ENCODE measurements at places on chromosomes 7 and 10.

DNA sequence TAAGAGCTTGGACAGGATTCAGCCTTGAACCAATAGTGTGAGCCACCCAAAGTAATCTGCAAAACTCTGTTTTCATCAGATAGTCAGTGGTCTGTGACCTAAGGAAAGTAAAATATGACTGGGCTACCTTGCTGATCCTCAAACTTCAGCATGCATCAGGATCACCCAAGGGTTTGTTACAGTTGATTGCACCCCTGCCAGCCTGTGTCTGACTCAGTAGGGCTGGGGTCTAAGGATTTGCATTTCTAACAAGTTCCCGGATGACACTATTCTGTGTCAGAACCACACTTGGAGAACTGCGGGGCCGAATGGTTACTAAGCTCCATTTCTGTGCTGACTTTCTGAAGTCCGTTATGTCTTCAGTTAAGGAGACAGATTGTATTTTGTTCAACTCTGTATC is 40.6 kb upstream of the TSPAN13 start:
- peak; percentile 10 for DNase-seq

DNA sequence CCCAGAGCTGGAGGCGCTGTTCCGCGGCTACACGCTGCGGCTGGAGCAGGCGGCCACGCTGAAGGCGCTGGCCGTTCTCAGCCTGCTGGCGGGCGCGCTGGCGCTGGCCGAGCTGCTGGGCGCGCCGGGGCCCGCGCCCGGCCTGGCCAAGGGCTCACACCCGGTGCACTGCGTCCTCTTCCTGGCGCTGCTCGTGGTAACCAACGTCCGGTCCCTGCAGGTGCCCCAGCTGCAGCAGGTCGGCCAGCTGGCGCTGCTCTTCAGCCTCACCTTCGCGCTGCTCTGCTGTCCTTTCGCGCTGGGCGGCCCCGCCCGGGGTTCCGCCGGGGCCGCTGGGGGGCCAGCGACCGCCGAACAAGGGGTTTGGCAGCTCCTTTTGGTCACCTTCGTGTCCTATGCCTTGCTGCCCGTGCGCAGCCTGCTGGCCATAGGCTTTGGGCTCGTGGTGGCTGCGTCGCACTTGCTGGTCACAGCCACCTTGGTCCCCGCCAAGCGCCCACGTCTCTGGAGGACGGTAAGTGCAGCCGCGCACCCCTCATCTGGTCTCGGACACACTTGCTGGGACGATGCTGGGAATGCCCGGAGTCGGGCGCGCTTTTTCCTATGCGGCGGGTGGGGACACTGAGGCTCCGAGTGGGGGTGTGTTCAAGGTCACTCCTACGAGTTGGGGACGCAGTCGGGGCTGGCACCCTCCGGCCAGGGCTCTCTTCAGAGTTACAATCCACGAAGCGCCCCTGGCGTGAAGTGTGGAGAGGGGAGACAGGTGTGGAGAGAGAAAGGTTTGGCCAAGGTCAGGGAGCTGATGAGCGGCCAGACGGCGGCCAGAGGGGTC is 717 bp downstream of the ADCY1 start:
- DNase-seq = no peak

- peak; percentile 57 for DNase-seq
Observed at GRCh38 chr7:76303202-76304147, 1.0 kb downstream of the HSPB1 start.

DNA sequence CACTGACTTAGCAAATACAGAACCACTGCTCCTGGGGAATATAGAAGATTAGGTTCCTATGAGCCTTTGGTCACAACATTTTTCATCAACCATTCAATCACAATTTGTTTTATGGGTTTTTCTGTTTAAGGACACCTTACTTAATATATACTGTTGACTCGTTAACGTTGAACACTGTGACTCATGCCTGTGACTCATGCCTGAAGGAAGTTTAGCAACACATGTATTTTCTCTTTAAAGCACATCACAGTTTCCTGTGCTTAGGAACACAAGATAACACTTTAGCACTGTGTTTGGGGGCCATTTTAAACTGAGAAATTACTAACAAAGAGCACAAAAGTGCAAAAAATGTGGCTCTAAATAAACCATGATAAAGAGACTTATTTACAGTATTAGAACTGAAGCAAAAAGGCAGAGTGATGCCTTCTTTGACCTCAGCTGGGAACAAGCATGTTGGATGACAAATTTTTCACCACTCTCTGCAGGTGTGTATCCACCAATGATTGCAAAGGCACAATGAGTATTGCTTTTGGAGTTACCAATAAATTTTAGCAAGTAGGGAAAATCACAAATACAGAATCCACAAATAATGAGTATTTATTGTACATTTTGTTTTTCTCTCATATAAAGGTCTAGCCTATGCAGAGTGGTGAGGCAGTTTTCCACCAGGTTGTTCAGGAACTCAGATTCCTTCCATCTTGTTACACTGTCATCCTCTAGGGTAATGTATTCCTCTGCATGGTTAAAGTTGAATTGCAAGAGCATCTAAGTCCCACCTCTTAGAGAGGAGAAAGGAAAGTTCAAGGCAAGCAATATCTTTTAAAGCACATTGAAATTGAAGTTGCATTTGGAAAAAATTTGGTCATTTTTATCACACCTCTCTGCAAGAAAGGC is 7.3 kb downstream of the FGFBP3 start:
- DNase-seq = peak; percentile 46

GRCh38 chr7:64574540-64575099 is 11.7 kb upstream of the ZNF680 start:
- no peak for DNase-seq

DNA sequence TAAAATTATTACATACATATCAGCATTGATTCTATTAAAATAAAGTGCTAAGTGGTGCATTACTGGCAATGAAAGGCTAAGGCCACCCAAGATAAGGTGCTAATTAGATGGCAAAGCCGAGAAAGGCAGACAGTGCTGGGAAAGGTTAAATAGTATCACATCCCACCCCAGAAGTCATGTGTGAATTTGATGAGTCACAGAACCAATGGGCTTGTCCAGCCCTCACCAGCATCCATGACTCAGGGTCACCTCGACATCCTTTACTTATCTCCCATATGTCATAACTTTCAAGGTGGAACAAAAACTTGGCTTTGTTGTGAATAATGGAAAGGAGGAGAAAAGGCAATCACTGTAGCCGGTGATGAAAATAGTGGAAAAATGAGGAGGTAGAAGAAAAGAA is 459.1 kb downstream of the PLXNA4 start:
- no peak for DNase-seq

- DNase-seq = no peak
Observed at GRCh38 chr10:66627156-66627555, 298.7 kb upstream of the LRRTM3 start.

- DNase-seq = no peak
Observed at GRCh38 chr7:112640685-112641084, 149.5 kb downstream of the TMEM168 start.

DNA sequence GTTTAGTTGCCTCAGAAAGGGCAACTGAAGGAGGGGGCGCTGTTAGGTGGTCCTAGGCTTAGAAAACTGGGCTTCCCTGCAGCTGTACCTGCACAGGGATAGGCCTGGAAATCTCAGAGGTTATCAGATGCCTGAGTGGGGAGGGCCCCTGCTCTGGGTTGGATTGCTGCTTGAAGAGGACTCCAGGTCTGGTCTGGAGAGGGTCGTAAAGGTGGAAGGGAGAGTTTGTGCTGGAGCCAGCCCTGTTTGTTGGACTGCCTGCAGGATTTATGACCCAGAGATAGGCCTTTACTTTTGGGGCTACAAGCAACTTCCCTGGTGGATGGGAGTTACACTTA is 765.9 kb downstream of the GRID1 start:
- DNase-seq = no peak

GRCh38 chr7:127833641-127834040 is 181.6 kb downstream of the SND1 start:
- no peak for DNase-seq

DNA sequence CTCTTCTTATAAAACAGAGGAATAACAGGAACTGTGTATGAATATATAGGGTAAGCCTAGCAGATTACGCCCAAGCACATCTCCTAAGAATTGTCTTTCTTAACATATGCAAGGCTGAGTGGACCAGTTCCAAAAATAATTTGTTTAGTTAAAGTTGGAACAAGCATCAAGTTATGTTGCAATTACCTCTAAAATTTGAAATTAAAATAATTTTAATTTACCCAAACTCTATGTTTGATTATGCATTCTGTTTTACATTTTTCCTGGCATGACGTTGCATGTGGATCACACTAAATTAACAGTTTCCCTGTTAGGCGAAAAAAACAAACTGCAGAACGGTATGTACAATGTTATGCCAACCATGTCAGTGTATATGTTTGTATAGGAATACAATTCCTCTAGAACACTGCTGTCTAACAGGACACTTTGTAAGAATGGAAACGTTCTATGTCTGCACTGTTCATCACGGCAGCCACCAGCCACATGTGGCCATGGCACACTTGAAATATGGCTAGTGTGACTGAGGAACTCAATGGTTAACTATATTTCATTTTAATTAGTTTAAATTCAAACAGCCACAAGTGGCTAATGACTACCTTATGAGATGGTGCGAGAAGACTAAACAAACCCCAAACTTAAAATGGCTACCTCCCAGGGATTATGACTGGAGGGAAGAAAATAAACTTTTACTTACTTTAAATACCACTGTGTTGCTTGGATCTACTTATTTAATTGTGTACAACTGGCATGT is 281.1 kb upstream of the KLF14 start:
- DNase-seq = no peak

DNA sequence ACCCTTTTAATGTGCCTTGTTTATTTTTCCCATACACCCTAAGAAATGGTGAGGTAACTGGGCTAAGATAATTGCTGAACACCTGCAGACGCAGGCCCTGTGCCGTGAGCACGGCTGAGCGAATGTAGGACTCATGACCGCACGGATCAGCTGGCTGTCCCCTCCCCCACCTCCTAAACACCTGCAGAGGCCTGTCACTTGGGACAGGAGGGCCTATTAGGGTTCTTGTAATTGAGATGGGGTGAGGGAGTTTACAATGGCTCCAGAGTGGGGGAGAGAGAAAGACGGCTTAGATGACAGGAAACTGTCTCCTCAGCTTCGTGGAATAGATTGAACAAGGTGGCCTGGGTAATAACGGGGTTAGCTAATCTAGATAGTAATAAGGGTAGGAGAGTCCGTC is 291.7 kb upstream of the HABP2 start:
- no peak for DNase-seq

- DNase-seq = no peak
Observed at GRCh38 chr7:34564091-34564490, 93.9 kb upstream of the NPSR1 start.

- DNase-seq = no peak
Observed at GRCh38 chr10:103968441-103969391, 1.8 kb downstream of the SLK start.
